ENCODE measurements at places on chromosomes 7 and 10.
A peak's percentile ranks its signal among the peaks of the same experiment; 100 is the strongest.

DNA sequence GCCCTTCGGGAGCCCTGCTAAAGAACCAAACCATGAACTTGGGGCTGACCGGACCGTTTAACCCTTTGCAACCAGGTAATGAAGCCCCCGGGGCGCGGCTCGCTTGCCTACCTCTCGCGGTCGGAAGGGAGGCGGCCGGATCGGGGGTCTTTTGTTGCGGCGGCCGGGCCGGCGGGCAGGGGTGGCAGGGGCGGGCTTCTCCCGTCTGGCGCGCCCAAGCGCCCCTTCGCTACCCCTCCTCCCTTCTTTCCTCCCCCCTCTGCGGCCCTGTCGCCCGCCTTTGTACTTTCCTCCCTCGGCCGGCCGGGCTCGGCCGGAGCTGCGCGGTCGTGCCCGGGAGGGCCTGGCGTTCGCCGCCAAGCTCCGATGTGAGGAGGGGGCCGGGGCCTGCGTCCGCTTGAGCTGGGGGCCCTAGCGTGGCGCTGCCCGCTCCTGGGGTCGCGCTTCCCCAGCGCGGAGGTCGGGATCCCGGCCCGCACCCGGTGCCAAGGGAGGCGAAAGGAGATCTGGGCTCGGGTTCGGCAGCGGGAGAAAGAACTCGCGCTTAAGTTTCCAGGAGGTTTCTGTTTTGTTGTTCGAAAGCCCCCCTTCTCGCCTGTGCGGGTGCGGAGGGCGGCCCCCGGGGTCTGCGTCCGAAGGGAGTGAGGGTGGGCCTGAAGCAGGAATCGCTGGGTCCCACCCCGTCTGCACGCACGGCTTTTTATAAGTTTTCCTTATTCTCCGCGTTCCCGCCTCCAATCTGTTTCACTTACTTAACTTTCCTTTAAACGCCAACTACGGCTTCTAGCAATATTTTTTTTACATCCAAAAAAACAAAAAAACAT is 436.8 kb upstream of the GALNT17 start:
- DNase-seq, result no peak

- no peak for DNase-seq
Observed at GRCh38 chr7:123675181-123675473, 19.5 kb downstream of the LMOD2 start.

GRCh38 chr10:78802866-78803265 is 265.9 kb upstream of the ZMIZ1 start:
- DNase-seq, result no peak

GRCh38 chr10:15842556-15843169 is 17.6 kb downstream of the MINDY3 start:
- peak; percentile 26 for DNase-seq

GRCh38 chr7:92356406-92356805 is 90.9 kb upstream of the GATAD1 start:
- DNase-seq, result no peak

GRCh38 chr7:20561466-20561865 is 54.0 kb upstream of the ABCB5 start:
- no peak for DNase-seq

- DNase-seq, result peak; percentile 19
Observed at GRCh38 chr10:69409968-69410367, 6.8 kb downstream of the TACR2 start.

GRCh38 chr10:88995156-88995876 is 4.7 kb downstream of the FAS start:
- peak; percentile 65 for DNase-seq

Data from activated CD4-positive, alpha-beta T cell treated with anti-CD3 and anti-CD28 coated beads, Interleukin-10, Interleukin-2, amounts not matched to agents 100 ng/mL and 50 ng/mL, durations not matched to agents 16 hours and 8 hours (primary cell).